ENCODE measurements at places on chromosomes 5 and 9. TPM values are rescaled to one million over a fixed set of nuclear protein-coding genes. Genes with fewer than 3 reads are reported as not detected.

The OR2V2 gene
- not detected for total RNA-seq

The PCDHGA1 gene
- total RNA-seq = 0.44 TPM

The TLR4 gene
- 187 TPM for total RNA-seq

The CXCL14 gene
- total RNA-seq = not detected

The IFNA21 gene
- total RNA-seq = not detected

Data from lung microvascular endothelial cell (primary cell).